ENCODE measurements at places on chromosomes 12 and 14.

DNA sequence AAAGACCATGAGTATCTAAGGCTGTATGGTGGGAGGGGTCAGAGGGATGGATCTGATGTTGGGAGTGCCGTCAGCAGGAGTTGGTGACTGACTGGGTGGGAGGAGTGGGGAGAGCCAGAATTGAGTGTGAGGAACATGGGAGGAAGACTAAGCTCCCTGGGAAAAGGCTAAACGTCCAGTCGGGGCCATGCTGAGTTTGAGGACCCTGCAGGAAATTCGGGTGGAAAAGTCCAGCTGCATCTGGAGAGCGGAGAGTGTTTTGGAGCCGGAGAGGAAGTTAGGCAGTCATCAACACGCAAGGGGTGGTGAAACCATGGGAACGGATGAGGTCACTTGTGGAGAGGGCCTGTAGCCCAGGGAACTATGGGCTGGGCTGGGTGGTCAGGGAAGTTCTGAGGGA is 60.9 kb downstream of the ELK3 start:
- no peak for DNase-seq

GRCh38 chr14:38212111-38212510 is 4.4 kb downstream of the SSTR1 start:
- no peak for DNase-seq

DNA sequence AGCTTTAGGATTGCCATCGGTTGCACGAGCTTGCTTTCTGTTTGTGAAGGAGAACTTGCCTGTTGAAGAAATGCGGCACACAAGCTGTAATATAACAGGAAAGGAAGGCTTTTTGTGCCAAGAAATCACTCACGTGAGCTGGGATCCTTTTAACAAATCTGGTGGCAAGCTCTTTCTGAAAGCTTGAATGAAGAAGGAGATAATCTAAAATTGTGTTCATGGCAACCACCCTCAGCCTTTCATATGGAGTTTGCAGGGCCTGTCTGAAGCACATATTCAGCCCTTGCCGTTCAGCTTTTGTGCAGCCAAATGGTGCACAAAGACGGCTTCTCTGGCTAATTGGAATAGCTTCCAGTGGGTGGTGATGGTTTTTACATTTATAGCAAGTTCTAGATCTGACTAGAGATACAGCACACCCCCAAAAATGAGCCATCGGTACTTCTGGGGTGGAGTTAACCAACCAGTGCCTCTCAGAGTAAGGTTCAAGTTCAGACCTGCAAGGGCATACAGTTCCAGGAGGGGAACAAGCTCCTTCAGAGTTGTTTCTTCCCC is 107.4 kb downstream of the AEBP2 start:
- no peak for DNase-seq

- no peak for DNase-seq
Observed at GRCh38 chr12:80422550-80422949, 21.5 kb upstream of the PTPRQ start.

DNA sequence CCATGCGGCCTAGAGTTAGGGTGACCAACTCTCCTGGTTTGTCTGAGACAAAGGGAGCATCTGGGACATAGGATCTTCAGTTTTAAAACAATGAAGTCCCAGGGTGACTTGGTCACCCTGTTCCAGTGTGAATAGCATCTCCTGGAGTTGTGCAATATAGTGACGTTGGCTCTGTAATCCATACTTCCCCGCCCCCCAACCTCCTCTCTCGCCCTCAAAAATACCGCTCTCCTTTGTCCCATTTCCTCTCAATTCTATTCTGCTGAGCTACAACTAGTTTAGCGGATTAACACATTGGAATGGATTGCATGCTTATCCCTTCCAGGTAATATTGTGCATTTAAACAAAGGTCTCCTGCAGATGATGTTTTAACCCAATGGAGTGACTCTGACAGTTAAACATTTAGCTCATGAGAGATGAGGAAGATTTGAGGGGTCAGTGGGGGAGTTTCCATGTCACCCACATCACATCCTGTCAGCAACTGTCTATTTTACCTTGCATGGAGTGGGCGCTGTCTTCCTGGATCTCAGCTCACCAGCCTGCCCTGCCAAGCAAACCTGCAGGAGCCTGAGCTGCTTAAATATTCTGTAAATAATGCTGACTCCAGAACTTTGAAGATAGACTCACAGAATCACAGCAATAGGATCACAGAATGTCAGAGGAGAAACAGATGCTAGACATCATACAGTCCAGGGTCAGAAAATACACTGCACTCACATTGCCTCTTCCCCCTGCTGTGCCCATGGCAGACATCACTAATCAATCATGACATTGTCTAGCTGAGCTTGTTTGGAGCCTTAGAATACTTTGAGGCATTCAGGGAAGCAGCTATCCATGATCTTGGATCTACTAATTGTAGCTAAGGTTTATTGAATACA is 43.0 kb downstream of the MAP1LC3B2 start:
- no peak for DNase-seq

DNA sequence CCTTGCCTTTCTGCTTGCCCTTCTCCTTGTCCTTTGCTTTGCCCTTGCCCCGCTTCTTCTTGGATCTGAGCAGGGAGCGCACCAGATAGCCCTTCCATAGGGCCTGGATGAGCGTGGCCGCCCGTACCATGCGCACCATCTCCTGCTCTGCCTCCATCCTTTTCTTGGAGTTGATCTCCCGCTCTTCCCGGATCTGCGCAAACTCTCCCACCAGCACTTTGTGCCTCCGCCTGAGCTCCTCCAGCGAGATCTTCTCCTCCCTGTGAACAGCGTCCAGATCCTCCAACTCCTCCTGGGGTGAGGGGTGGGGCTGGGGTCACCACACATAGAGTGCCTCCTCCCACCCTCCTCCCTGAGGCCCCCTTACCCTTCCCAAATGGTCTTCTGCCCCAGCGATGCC is 10.1 kb downstream of the RITA1 start:
- DNase-seq = no peak

DNA sequence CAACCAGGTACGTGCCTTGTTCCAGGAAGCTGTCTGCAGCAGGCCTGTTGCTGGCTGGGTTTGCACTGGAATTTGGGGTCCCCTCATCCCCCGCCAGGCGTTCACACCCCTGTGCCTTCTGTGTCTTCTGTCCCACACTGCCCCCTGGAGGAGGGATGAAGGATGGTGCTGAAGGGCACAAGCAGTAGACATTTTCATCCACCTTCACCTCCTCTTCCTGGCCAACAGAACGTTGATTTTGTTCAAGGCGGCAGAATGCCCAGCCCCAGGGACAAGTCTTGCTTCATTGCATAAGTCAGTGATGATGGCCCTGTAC is 122.1 kb downstream of the CALM1 start:
- DNase-seq = peak; percentile 40

DNA sequence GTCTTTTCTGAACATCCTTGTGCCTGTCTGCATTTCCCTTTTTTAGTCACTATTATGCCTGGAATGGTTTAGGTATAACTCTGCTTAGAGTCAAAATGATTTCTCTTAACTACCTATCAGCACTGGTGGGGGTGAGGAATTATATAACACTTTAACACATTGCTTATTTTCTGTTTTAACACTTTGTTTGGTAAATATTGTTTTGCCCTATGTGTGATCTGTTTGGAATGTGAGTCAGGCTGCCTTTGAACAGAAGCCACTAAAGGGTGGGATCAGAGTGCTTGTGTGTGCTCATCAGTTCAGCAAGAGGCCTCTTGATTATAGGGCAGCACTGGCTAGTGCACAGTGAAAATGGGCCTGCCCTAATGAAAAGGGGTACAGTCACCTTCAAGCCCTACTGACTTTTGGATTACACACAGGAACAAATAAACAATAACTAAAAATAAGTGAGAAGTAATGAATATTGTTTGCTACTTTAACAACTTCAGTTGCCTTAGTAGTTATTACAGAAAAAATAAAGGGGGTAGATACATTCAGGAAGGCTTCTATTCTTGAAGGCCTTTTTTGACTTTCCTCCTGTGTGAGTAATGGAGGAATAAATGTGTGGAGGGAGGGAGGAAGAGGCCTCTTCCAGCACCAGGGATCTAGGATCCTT is 23.2 kb downstream of the NGDN start:
- no peak for DNase-seq
